ENCODE measurements at places on chromosomes 3 and 15.

DNA sequence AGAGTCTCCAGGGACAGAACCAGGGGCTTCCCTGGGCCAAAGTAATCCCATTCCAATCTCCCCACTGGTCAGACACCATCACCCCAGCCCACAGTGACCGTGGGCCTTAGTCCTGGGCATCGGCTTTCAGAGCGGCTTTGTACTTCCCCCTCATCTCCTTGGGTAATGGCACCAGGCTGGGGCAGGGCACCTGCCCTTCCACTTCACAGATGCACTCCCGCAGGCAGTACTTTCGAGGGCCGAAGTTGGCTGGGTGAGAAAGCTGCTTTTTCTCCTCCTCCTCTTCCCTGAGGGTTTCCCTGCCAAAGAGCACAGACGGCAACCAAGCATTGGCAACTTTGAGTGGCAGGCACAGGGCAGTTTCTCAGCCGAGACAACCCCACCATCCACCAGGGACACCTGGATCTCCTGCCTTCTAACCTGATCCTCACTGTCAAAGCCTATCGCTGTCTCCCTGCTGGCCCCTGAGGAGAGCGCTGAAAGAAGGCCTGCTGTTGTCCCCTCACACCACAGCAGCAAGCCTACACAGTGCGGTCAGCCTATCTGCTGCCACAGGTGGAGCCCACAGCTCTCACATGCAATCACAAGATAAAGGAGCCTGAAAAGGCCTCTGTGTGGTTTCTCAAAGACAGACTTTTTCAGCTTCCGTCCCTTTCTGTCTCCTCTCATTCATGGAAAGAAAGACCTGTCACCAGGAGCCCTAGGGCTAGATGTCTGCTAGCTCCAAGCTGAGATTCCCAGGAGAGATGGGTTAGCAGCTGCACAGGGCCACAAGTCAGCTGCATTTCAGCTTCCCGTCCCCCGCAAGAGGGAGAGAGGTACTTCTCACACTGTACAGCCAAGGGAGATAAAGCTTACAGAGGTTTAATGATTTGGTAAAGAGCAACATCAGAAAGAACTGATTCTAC lies 12.5 kb downstream of the MRPS25 start:
- no peak for DNase-seq

DNA sequence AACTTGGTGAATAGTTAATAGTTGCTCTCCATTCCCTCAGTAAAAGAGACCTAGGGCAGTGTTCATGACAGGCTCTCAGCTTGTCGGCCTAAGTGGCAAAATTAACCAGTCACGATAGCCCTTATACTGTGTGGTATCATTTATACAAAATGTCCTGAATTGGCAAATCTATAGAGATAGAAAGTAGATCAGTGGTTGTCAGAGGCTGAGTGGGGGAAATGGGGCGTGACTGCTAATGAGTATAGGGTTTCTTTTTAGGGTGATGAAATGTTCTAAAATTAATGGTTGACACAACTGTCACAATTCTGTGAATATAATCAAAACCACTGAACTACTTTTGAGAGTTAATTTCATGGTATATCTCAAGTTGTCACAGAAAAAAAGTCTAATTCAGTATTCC lies 20.9 kb downstream of the ARIH1 start:
- no peak for DNase-seq

- DNase-seq, result peak; percentile 12
These were observed 244.9 kb downstream of the FAM43A start for GRCh38 chr3:194930377-194931204.

GRCh38 chr3:64489361-64490044 lies 198.3 kb downstream of the ADAMTS9 start:
- DNase-seq, result peak; percentile 65

GRCh38 chr3:185332026-185332735 lies 30.8 kb upstream of the MAP3K13 start:
- no peak for DNase-seq

DNA sequence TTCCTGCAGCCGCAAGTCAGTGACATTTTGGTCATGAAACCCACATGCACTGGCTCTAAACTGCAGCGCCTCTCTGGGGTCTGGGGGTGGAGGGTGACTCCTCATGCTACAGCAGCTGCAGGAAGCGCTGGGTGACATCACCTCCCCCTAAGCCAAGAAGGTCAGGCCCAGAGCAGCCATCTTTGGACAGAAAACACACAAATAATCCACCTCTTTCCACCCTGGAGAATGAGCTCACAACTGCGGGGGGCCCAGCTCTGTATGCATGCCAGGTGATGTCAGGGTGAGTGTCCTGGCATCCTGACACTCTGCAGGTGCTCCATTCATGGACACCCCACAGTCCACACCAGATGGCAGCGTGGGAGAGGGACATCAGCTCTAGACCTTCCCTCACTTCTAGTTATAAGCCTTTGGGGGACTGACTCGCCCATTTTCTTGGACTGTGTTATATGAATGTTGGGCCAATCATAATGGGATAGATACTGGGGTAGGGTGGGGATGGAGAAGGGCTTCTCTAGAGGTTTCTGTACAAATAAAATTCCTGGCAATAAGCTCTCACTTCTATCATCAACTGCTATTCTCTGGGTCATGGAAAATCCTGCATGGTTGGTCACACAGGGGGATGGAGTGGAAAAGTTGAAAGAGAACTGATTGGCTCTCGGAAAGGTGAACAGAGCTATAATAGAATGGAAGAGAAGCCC lies 70.7 kb upstream of the THBS1 start:
- no peak for DNase-seq

- peak; percentile 84 for DNase-seq
These were observed 398.8 kb downstream of the MECOM start for GRCh38 chr3:169264711-169265110.

- DNase-seq, result peak; percentile 69
These were observed 66.5 kb downstream of the MAGEF1 start for GRCh38 chr3:184645336-184645735.

DNA sequence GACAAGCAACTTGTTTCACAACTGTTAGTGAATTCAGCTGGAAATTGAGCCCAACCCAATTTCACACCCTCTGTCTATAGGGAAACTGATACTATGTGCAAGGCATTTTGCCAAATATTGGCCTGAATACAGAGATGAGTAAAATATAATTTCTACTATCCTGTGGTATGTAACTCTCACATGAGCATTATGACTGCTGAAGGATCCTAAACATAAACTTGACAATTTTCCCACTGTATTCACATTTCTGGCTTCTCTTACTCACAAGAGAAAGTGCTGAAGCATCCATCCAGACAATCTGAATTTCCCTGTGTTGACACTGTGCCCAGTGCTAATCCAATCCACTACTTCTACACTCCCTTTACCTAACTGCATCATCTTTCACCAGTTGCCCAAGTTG lies 28.4 kb downstream of the SERPINI2 start:
- DNase-seq, result no peak

GRCh38 chr15:69532066-69532465 lies 79.4 kb downstream of the RPLP1 start:
- DNase-seq, result no peak

Data from colonic mucosa (tissue), 4 donors.